Mesothelial cell of epicardium (in vitro differentiated cells): ENCODE measurements at places on chromosomes 7 and 10. TPM values are rescaled to one million over a fixed set of nuclear protein-coding genes. Genes with fewer than 3 reads are reported as not detected.

DRGX gene
- not detected in 3 replicates for total RNA-seq

LLCFC1 gene
- total RNA-seq: not detected in 3 replicates

A1CF gene
- total RNA-seq: 0.07 to 0.20 TPM in 2 of 3 replicates, not detected in the other

PTPRN2 gene
- total RNA-seq: 2.1 to 2.2 TPM (median 2.2 TPM) in 3 replicates

GRCh38 chr7:46810986-46811385 lies 770.9 kb downstream of the TNS3 start:
- DNase-seq: no peak

DNA sequence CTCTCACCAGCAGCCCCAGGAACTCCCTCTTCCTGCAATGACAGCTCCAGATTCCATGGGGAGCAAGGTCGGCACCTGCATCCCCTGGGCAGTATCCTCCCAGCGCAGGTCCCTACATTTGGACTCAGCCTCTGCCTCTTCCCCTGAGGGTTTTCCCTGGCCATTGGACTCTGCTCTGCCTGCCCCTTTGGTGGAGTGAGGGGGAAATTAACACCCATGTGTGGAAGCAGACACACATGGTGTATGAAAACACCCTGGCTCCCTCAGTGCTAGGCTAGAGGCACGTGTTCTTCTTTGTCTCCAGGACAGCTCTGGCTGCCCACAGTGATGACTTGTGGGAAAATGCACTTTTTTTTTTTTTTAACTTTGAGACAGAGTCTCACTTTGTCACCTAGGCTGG lies 8.4 kb downstream of the PRF1 start:
- DNase-seq: no peak

DNA sequence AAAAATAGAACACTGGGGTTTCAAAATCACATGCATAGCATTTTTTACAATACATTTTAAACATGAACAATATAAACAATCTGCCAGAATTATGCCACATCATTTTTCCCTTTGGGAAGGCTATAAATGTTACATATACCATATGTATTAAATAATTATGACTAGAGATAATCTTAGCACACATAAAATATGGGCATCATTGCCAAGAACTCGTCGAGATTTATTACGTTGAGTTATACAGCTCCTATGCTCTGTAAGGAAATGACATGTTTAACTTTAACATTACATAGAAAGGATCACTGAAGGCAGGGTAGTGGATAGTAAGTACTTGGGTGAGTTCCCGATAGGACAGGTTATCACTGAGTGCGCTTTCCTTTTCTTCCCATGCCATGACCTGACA lies 267.8 kb downstream of the PARD3 start:
- no peak for DNase-seq

- DNase-seq: no peak
Observed at GRCh38 chr10:13567030-13567429, 19.7 kb upstream of the PRPF18 start.

- DNase-seq: no peak
Observed at GRCh38 chr10:90856964-90857634, 740 bp downstream of the HTR7 start.

- DNase-seq: no peak
Observed at GRCh38 chr7:3949242-3949640, 648.2 kb downstream of the SDK1 start.

DNA sequence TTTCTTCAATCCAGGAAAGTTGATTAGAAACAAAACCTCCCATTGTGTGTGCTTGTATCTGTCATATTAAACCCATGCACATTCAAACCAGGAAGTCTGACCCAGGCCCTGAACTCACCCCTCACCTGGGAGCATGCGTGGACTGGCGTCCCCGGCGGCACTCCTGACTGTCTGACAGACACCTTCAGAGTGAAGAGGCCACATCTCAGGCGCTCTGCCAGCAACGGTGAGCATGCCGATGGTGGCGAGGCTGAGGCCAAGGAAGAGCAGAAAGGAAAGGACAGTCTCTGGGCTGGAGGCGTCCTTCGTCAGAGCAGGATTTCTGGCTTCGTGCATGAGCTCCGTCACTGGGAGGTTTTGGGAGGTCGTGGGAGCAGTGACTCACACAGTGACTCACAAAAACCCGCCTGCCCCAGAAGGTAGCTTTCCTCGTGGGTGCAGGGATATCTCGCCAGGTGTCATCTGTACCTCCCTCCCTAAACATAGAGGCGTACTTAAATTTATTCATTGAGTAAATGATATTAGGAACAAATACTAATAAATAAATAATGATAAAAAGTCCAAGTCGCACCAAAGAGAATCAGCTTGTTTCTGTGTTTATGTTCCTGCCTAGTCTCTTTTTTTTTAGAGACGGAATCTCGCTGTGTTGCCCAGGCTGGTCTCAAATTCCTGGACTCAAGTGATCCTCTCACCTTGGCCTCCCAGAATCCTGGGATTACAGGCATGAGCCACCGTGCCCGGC lies 13.5 kb downstream of the IQCE start:
- DNase-seq: no peak

GRCh38 chr7:75584354-75584753 lies 92.2 kb downstream of the SPDYE5 start:
- DNase-seq: no peak
